PC-9 (cell line): ENCODE measurements at places on chromosomes 7 and 10.

- no peak for DNase-seq
These were observed 27.4 kb upstream of the GDI2 start for GRCh38 chr10:5840314-5841307.

- DNase-seq, result peak; percentile 45
These were observed 222.0 kb downstream of the PRPF18 start for GRCh38 chr10:13808556-13809391.

DNA sequence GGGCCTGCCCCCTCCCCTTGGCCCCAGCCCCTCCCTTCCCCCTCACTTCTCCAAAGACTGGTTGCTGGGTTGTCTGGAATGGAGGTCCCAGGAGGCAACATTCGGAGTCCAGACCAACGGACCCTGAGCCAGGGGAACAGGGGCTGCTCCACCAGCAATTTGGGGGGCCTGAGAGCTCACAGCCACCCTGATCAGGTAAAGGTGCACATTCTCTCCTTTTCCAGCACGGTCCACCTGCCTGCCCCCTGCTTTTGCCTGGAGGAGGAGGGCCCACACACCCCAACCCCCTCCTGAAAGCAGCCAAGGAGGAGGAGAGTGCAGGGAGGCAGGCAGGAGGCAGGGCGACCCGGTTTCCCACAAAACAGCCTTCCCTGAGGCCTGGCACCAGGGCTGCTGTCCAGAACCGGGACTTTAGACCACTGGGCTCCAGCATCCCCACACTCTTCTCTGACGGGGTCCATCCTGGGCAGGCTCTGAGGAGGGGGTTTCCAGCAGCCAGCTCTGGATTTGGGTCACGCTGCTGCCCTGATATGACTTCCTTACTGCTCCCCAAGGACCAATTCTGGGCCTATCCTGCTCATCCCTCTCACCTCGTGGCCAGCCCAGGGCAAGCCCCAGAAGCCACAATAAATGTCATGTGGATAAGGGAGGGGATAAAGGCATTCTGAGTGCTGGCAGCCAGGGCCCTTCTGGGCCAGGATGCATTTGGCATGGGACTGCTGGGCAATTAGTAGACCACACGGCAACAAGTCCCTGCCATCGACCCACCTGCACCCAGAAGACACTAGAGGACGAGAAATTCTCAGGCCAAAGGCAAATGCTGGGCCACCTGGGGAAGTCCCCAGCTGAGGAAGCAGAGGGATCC lies 1.1 kb upstream of the CAMK2B start:
- no peak for DNase-seq

DNA sequence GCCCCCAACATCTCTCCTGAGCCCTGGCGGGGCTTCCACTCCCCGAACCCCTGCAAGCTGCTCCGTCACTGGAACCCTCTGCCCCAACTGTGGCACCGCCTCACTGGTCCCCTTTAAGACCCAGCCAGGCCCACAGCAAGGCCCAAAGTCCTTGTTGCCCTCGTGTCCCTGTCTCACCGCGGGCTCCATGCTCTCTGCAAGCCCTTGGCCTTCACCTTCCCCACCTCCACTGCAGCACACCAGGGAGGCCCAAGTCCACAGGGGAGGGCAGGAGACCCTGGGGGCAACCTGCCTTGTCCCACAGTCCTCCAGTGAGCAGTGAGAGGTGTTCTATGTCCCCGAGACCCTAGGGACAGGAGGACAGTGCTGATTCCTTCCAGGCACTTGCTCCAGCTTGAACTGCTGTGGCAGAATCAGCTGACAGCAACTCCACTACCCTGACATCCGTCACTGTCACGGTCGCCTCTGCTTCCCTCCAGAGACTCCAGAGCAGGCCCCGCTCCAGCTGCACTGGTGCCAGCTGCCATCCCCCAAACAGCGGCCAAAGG lies 105.3 kb downstream of the CYTH3 start:
- DNase-seq, result no peak

DNA sequence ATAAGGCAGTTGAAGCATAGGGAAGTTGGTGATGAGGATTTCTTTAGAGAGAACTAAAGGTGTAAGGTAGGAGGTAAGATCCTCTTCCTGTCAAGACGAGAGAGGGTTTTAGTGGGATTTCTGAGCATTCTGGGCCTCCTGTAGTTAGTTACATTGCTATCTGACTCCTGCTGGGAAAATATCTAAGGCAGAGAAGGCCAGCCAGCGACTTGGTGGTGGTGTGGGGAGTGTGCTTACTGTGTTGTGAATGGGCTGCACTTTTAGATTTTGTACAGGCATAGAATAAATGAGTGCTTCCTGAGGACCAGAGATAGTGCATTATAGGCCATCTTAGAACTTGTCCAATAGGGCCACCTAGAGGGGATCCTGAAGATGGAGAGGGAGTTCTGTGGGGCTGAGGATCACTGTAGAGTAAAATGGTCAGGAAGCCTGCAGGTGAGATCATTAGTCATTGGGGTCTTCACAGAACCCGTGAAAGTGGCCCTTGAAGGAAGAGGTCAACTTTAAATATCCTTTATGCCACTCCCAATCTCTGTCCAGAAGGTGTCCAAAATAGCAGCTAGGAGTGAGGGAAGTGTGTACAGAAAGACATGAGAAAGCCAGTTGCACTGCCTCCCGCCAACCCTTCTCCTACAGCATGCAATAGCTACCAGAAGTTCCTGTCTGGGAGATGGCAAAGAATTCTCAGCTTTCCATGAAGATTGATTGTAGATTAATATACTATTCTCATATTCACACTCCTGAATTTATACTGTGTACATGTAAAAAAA lies 266.6 kb downstream of the POLR1F start:
- DNase-seq, result peak; percentile 18

DNA sequence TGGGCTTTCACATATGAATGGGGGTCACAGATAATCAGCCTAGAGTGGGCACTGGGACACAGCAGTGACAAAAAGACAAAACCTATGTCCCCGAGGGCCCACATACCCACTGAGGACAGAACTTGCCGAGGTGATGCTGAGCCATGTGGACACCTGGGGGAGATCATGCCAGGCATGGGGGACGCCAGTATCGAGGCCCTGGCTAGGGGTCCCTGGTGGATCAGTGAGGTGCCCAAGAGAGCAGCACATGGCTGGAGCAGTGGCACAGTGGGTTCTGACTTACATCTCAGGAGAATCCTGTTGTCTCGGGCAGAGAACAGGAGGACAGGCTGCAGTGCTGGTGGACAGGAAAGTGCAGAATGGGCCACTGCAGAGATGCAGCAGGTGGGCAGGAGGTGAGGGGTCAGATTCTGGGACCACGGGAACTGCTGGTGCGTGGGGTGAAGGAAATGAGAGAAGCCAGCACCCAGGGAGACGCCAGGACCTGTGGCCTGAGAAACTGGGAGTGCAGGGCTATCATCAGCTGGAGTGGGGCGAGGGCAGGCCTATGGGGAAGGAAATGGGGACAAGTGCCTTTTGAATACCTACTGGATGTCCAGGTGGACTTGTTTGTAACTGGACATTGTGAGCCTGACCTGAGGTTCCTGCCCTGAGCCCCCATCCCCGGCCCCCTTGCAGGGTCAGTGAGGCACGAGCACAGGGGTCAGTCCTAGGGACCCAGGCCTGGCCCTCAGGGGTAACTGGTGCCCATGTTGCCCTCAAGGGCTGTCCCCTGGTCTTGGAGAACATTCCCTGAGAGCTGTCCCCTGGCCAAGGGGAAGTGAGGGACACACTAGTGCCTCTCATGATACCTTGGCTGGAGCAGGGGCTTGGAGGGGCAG lies 91.2 kb upstream of the RET start:
- no peak for DNase-seq

DNA sequence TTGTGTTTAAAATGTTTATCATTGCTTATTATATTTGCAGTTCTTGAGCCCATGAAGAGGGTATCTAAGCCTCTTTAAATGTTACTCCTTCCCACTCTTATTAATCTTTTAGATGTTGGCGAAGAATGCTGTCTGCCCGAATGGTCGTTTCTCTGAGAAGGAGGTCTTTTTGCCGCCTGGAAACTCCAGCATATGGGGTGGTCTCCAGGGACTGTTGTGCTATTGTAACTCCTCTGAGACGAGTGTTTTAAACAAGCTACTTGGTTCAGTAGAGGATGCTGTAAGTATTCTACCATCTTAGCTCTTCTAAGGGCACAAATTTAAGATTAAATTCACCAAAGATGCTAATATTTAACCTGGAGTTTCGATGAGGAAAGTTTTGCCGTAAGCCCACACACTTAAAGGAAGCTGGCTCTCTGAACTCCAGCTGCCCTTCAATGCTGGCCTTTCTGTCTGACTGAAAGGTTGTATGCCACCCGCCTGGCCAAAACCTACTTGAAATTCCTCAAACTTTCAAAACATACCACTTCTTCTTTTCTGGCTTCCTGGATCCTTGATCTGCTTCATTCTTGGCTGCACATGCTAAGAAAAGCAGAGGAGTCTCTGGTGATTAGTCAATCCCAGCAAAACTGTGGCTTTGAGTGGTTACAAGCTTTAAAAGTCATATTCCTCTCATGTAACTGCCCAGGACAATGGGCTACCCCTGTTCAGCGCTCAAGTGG lies 74.7 kb downstream of the ABCA13 start:
- DNase-seq, result no peak

GRCh38 chr7:6035165-6035564 lies 4.0 kb downstream of the ANKRD61 start:
- DNase-seq, result no peak

DNA sequence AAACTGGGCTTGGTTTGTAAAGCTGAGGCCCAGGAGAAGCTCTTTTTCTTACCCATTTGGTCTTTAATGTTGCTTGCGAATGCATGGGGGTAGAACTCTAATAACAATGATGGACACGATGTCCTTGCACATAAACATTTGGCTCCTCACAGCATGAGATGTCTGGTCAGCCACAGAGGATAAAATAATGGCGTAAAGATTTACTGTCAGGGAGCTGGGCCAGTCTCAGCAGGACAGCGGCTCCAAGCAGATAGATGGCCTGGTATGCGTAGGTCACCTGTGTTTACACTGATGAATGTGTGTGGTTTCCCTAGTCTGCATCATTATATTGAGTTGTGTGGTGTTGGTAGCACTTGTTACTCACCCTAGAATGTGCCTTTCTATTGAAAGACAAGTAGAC lies 537.4 kb downstream of the CNTNAP2 start:
- DNase-seq, result no peak

GRCh38 chr7:122311050-122311700 lies 6.6 kb upstream of the FEZF1 start:
- DNase-seq, result no peak

DNA sequence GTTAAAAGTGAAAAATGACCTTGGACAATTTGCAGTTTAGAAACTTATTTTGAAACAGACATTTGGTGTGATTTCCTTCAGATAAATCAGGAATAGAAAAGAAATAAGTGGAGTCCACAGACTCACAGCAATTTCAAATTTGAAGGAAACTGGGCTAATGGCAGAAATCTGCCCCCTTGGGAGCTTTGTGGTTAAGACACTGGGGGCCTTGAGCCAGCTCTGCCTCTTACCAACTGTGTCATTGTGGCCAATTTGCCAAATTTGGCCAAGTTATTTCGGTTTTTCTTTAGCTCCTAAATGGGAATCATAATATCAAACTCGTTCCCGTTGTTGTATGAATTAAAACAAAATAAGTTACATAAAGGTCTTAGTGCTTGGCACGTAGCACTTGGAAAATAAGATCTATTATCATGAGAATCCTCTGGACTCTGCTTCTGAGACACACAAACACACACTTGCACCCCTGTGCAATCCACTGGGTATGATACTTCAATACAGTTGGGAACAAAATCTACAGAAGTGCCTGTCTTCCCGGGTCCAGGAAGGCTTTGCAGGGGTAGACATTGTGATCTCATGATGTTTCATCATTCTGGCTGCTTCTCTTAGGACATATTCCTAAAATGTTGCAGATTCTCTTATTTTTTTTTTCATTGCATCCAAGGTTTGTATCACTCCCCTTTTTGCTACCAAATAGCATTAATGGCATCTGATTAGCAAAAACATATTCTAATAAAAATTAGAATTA lies 4.9 kb downstream of the ARMC3 start:
- no peak for DNase-seq

DNA sequence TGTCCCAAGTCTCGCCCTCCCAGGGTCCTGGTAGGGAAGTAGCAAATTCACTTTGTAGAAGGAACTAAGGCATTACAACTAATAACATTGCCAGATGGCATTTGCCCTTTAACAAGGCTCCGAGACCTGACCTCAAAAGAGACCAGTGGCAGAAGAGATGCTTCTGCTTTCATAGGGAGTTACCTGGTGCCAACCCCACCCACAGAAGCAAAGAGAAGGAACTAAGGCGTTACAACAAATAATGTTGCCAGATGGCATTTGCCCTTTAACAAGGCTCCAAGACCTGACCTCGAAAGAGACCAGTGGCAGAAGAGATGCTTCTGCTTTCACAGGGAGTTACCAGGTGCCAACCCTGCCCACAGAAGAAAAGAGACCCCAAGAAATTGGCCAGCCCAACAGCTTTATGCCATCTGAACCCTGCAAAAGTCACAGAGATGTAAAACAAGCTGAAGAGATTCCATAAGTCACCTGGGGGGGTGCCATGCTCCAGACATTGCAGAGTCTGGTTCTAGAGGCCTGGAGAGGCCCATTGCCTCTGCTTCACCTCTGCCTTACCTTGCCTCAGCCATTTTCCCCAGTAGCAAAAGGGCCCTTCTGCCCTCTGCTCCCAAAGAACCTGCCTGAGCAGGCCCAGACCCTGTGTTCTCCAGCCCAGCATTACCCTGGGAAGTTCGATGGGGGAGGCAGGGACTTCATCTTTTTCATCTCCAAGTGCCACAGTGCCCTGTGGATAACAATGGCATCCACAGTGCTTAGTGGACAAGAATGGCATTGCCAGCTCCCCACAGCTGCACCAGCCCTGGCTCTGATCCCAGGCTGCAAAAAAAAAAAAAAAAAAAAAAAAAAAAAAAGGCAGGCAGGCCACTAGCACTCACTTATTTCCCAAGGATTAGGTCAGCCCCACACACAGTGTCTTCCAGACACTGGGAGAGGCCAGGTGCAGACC lies 179.5 kb upstream of the PLXNA4 start:
- no peak for DNase-seq

DNA sequence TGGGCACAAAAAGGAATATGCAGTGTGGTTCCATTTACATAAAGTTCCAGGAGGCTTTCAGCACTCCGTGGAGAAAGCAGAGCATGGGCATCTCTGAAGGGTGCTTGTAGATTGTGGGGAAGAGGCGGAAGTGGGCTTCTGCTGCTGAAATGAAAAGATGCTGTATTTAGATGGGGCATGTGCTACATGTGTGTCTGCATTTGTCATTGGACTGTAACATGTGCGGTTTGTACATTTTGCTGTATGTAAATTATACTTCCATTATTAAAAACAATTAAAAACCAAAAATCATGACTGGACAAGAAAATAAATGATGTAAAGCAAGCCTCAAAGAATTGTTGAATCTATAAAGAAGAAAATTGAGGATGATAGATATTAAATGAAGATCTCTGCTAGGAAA lies 334.0 kb downstream of the WDR37 start:
- DNase-seq, result no peak

GRCh38 chr7:151448261-151449252 lies 8.6 kb upstream of the CRYGN start:
- peak; percentile 77 for DNase-seq

DNA sequence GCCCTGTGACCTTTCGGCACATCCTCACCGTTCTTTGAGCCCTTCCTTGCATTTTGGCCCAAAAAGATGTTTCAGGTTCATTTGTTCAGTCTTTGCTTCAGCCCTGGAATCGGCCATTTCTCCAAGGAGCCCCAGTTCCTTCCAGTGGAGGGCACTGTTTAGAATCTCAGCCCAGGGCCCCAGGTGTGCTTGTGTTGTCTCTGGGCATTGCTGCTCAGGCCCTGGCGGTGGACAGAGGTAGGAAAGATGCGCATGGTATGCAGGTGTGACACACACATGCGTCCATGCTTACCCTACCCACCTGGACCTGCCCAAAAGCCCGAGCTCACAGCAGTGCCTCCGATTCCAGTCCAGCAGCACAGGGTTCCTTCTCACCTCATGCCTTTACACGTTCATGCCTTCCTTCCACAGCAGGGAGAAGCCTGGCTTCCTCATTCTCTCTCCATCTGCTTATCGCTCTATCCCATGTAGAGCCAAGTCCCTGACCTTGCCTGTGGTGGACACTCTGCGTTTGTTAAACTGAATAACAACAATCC lies 70.6 kb downstream of the LHPP start:
- DNase-seq, result peak; percentile 46
